HFFc6 (cell line): ENCODE measurements at places on chromosomes 3 and 15. TPM values are rescaled to one million over a fixed set of nuclear protein-coding genes. Genes with fewer than 3 reads are reported as not detected.
A peak's percentile ranks its signal among the peaks of the same experiment; 100 is the strongest.

DUOX2 gene
- not detected in 3 replicates for total RNA-seq

LYZL4 gene
- not detected in 3 replicates for total RNA-seq

SLCO2A1 gene
- total RNA-seq: 0.48 TPM in 1 of 3 replicates, not detected in the others

SLC15A2 gene
- 0.08 to 0.48 TPM (median 0.14 TPM) in 3 replicates for total RNA-seq

SLC38A3 gene
- total RNA-seq: not detected in 3 replicates

LEKR1 gene
- total RNA-seq: 0.30 to 0.79 TPM (median 0.59 TPM) in 3 replicates

GHRL gene
- total RNA-seq: not detected in 3 replicates

MYL3 gene
- total RNA-seq: 0.30 TPM in 1 of 3 replicates, not detected in the others

CFAP91 gene
- not detected in 3 replicates for total RNA-seq

GRCh38 chr3:14410503-14411165 lies 8.2 kb downstream of the SLC6A6 start:
- peak; percentile 95 for DNase-seq

GRCh38 chr3:11434017-11434526 lies 161.9 kb downstream of the ATG7 start:
- DNase-seq: peak; percentile 73

- no peak for DNase-seq
Observed at GRCh38 chr15:59609730-59610712, 1.6 kb upstream of the GCNT3 start.

- DNase-seq: peak; percentile 48
Observed at GRCh38 chr15:40102897-40103858, 5.5 kb downstream of the BMF start.

- DNase-seq: no peak
Observed at GRCh38 chr3:67468511-67468910, 185.9 kb downstream of the SUCLG2 start.

- DNase-seq: no peak
Observed at GRCh38 chr3:57512166-57512565, 32.0 kb downstream of the DNAH12 start.

- DNase-seq: peak; percentile 71
Observed at GRCh38 chr15:84731774-84732173, 15.8 kb upstream of the SEC11A start.

GRCh38 chr15:75069301-75069925 lies 46.0 kb downstream of the PPCDC start:
- DNase-seq: no peak

- no peak for DNase-seq
Observed at GRCh38 chr3:154943981-154944380, 136.1 kb upstream of the MME start.

- no peak for DNase-seq
Observed at GRCh38 chr3:79421273-79421672, 346.5 kb downstream of the ROBO1 start.

- no peak for DNase-seq
Observed at GRCh38 chr3:100149130-100149529, 34.8 kb upstream of the FILIP1L start.

DNA sequence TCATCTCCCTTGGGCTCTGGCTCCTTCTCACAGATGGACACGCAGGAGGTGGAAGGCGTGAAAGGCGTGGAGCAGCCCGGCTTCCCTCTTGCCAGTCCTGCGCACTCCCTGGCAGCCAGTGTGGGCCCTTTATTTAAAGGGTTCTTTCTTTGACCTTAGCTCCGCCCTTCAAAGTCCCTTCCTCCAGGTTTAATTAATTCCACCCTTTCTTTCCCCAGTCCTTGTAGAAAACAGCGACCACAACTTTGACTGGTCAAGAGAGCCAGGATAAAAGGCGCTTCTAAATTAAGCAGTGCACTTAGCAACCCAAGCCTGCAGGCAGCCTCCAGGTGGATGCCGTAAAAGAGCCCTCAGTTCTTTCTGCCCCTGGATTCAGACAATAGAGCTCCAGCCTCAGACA lies at the start of gene HDC:
TSS of gene HDC (minus strand) at position 107 of the 400 bp plus-strand sequence. CDS start at position 4, 103 bp downstream.
- DNase-seq: no peak

GRCh38 chr3:160296591-160296990 lies 71.4 kb downstream of the C3orf80 start:
- peak; percentile 13 for DNase-seq

- DNase-seq: no peak
Observed at GRCh38 chr15:41967506-41968206, 4.7 kb downstream of the EHD4 start.

DNA sequence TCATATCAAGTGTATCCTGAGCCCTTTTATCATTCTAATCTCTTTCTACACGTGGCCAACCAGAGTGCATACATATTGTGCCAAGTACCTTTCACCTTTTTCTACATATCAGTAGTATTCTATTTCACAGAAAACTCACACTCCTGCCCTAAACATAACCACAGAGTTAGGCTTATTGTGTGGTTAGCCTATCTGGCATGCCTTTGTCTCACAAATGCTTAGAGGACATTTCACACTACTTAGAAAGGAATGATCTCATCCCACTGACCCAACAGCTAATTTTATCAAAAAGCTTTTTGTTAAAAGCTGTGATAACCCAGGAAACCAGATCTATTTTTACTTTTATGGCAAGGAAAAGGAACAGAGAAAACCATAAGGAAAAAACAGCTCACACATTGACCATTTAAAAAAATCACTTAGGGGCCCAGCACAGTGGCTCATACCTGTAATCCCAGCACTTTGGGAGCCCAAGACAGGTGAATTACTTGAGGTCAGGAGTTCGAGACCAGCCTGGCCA lies 17.8 kb upstream of the MAP4 start:
- peak; percentile 80 for DNase-seq

DNA sequence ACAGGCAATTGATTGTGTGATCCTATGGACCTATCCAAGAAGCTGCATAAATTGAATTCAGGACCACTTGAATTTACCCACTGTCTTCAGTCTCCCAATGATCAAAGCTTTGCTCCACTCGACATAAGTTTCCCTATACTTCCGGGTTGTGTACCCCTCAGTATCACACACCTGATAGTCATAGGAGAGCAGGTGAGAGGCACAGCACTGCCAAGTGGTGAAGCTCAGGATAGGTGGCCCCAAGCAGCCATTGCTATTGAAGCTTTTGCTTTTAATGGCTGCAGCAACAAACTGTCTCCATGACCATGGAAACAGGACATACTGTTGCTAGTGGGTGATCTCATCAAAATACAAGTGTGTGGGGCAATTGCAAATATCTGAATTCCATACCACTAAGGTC lies 27.7 kb downstream of the GASK1A start:
- no peak for DNase-seq

GRCh38 chr15:66101715-66102395 lies 151.7 kb downstream of the MEGF11 start:
- DNase-seq: no peak

DNA sequence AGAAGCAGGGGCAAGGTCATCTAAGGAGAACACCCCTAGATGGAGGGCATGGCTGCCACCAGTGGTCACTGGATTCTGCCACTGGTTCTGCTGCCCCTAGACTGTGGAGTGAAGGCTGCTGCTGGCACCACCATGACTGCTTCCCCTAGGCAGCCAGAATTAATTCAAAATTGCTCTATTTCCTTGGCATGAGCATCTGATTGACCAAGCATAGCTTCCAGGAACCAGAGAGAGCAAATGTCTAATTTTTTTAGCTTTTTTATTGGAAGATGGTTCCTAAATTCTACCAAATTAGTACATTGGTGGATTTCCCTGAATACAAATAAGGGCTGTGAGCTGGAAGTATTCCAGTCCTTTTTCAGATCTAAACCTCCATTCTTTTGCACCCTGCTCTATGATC lies 270.2 kb upstream of the GBE1 start:
- no peak for DNase-seq

- peak; percentile 91 for DNase-seq
Observed at GRCh38 chr15:31016446-31016915, 25.1 kb upstream of the MTMR10 start.

DNA sequence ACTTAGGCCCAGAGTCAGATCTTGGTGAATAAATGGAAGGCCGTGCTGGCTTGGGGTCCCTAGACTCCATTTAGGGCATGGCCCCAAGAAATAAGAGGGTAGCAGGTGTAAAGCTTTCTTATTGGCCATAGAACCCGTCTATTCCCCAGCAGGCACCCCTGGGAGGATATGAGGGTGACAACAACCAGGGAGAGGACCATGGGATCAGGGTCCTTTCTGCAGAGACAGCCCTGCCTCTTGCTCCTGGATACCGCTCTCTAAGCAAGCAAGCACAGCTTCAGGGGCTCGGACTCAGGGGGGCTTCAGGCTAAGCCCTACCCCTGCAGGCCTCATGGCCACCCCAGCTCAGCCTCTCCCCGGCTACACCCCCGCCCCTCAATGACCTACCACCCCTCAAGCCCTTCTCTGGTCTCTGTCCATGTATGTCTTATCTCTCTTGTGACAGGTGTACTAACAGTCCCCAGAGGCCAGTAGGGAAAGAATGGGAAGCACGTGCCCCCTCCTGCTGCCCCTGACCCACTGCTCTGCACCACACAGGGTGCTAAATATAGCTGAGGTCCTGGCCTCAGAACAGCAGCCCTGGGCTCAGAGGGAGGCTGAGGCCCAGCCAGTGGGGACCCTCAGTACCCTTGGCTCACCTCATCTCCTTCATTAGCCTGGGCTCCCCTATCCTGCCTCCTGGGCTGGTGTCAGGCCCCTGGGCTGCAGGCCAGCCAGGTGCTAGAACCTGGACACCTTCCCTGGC lies 1.9 kb downstream of the XIRP1 start:
- DNase-seq: no peak

GRCh38 chr3:99128725-99129505 lies 227.4 kb upstream of the DCBLD2 start:
- peak; percentile 97 for DNase-seq

DNA sequence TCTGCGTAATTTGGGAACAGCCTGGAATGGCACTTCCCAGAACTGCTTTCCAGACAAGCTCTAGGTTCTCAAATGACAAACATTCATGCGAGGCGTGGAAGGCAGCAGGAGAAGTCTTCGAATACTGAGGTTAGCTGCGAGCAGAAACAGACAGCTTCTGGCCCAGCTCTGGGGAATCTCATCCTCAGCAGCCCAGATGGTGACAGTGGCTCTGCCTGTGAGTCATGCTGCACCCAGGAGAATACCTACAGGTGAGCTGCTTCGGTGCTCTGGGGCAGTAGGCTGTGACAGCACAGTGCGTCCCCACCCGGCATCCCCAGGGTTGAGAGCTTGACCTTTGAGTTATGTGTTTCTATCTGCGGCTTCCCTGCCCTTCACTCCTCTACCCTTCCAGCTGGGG lies 258.6 kb downstream of the KLF13 start:
- DNase-seq: no peak

DNA sequence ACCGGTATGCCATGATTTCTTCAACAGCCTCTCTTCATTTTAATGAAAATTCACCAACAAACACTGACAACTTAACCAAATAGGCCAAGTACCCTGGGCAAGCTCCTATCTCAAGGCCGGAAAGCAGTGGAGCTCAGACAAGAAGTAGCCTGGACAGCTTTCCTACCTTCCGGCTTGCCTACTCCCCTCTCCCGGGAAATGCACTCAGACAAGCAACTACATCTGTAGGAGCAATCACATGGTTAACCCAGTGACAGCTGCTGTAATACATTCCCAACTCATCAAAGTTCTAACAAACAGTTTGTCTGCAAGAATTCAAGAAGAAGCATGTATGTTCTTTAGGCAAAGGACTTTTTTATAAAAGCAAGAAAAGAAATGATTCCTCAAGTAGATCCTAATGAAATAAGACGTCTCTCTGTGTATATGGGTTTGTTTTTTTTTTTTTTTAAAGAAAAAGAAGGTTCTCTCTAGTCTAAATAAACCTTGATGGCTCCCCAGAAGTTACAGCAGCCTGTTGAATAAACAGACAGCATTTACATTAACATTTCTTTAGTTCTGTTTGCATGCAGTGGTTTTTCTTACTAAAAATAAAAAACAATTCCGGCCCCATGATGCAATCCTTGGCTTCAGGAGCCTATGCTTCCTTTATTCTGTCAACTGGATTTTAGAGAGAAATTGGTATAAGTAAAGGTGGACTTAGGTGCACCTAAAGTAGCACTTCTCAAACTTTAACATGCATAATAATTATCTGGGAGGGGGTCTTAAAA lies 278.7 kb downstream of the NEK10 start:
- no peak for DNase-seq

- DNase-seq: no peak
Observed at GRCh38 chr3:154040283-154040682, 80.9 kb upstream of the ARHGEF26 start.

GRCh38 chr15:61752001-61752400 lies 308.2 kb downstream of the VPS13C start:
- DNase-seq: no peak

DNA sequence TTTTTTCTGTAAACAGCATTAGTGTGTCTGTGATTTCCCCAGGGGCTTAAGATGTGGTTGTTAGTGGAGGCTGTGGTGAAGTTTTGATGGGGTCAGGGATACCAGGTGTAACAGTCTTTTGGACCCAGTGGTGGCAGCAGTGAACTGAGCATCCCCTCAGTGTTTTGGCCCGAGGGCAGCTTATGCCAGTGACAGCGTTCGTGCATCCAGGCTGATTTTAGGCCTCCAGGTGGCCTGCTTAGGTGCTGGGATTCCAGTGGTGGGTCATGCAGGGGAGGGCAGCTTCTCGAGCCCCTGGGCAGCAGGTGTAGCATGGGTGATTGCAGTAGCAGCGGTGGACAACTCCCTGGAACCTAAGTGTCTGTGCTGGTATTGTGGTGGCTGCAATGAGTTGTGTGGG lies 29.2 kb downstream of the STT3B start:
- DNase-seq: no peak

DNA sequence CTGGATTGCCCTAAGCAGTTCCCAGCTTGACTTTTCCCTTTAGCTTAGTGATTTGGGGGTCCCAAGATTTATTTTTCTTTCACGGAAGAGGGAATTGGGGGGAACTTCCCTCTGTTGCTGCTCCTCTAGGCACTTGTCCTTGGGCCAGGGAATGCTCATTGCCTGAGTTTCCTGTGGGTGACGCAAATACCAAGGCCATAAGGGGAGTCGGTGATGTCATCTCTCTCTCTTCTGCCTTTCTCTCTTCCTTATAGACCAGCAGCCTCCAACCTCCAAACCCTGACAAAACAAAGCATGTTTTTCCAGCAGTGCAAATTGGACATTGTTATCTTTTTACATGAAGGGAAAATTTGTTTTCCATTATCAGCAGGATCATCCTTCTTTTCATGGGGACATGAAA lies 120.2 kb downstream of the ITPR1 start:
- DNase-seq: no peak

GRCh38 chr3:8733332-8734094 lies at the start of gene CAV3:
Gene CAV3 (plus strand): TSS chr3:8733802. CDS start chr3:8733877, 75 bp downstream.
- DNase-seq: no peak

DNA sequence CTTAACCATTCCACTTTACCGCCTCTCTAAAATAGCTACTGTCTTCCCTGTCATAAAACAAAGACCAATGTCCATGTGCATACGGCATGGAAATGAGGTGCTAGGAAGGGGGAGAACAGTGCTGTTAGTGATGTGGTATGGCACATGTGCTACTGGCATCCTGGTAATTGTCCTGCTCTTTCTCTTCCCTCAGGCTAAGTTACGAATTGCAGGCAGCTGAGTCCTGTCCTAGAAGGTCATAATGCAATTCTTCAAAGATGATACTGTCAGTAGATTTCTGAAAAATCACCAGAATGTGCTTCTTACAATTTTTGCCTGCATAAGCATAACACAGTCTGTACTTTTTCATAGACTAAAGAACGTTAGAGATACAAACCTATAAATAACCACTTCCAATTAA lies 216.8 kb downstream of the RSL24D1 start:
- DNase-seq: no peak

- no peak for DNase-seq
Observed at GRCh38 chr3:115520651-115521245, 102.6 kb upstream of the GAP43 start.

GRCh38 chr15:98547741-98548138 lies 100.6 kb upstream of the IGF1R start:
- DNase-seq: no peak

GRCh38 chr3:123766193-123767008 lies 117.7 kb downstream of the MYLK start:
- no peak for DNase-seq
